ENCODE measurements at places on chromosomes 12 and 14.

GRCh38 chr12:57476162-57476992 is 3.3 kb downstream of the ARHGAP9 start:
- DNase-seq = no peak

DNA sequence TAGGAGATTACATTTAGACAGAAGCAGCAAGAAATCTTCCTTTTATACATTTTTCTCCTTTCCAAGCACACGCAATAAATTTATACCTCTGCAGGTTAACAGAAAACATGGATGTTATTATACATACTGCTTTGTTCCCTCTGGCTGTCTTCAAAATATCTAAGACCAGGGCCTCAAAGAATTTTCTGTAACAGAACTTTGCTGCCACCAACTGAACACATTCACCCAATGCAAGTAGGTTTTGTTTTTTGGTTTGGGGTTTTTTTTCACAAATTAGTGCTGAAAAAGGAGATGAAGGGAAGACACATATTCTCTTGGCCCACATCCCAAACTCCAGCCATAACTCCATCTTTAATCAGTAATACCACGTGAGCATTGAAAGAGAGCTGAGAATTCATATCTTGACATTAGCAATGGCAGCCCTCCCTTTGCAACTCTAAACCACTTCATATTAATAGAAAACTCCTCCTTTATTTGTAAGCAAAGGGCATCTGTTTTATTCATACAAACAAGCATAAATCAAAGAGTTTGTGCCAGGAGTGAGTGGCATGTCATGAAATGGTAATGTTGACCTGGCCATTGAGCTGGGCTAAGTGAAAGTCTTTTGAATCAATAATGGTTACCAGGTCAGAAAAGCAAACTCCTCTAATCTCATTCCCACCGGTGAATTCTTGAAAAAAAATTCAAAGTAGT is 150.8 kb upstream of the FSCB start:
- no peak for DNase-seq

DNA sequence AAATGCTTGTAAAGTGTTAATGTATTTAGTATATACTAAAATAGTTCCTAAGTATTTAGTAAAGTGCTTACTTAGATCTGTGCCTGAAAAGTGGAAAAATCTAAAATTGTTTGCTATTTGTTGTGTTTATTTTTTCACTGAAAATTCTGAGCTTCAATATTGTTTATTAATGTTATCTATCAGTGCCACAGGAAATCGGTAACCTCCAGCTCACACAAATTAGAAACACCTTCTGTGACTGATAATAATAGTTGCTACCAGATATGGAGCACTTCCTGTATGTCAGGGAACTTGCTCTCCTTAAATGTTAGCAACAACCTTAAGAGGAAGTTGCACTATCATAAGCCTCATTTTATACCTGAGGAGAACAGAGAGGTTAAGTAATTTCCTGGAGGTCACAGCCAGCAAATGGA is 723 bp upstream of the LRP10 start:
- DNase-seq = no peak

GRCh38 chr12:124829708-124830304 is 33.9 kb downstream of the SCARB1 start:
- peak; percentile 13 for DNase-seq

DNA sequence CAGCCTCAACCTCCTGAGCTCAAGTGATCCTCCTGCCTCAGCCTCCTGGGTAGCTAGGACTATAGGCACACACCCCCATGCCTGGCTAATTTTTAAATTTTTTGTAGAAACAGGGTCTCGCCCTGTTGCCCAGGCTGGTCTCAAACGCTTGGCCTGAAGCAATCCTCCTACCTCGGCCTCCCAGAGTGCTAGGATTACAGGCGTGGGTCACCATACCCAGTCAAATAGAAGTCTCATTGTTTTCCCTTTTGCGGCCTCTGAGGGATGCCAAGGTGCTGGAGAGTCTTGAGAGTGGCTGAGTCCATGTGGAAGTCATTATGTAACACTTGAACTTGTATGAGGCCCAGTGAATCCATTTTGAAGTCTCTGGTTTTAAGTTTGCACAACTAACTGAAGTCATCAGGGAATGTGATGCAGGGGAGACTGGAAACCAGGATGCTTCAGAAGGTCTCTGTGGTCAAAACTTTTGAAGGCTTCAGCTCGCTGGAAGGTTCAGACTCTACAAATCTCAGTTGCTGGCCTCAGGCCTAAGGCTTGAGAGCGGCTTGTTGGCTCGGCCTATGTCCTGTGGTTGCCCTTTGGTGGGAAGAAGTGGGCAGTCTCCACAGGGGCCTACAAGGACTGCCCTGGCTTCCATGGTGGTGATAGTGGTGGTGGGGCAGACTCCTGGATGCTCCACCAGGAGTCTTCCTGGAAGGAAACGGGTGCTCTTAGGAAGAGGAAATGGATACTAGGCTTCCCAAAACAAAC is 29.2 kb downstream of the GALNT16 start:
- DNase-seq = peak; percentile 33

GRCh38 chr12:41932470-41932991 is 212.1 kb downstream of the GXYLT1 start:
- peak; percentile 38 for DNase-seq

GRCh38 chr14:53380867-53381225 is 227.7 kb upstream of the DDHD1 start:
- no peak for DNase-seq

DNA sequence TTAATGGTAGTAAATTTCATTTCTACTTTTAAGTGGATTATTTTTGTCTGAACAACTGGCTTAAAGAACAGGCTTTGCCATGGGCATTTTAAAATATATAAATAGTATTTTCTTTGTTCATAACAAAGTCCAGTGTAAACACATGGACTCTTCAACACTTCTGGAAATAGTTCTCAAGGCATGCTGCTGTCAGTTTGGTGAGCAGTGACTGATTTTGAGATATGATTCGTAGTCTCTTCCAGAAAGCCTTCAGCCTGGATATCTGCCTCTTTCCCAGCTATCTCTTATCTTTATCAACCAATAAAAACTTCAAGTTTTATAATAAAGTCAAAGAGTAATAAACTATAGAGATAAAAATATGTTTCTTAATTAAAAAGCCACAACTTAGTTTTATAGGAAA is 110.7 kb downstream of the NAV3 start:
- DNase-seq = peak; percentile 21

- no peak for DNase-seq
Measured at GRCh38 chr12:75960086-75960910, 71.3 kb downstream of the PHLDA1 start.

DNA sequence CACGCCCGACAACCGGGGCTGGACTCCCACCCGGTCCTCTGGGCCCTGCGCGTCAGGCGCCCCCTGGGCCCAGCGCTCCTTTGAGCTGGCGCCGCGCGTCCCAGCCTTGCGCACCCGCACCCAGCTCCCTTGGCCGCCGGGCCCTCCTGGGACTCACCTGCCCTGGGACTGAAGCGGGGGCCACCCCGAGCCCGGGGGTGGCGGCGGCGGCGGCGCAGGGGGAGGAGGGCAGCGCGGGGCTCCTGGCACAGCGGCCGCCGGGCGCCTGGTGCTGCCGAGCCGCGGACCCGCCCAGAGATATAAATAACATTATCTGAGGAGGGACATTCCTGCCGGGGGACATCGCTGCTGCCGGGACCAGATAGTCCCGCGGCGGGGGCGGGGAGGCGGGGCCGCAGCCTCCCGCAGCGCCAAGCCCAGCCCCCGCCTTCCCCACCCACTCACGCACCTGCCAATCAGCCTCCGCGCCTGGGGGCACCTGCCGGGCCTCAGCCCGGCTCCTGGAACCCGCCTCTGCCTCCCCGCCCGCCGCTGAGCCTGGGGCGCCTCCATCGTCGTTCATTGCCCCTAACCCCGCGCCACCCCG is at the start of gene SPTB:
SPTB (minus strand) TSS at position 273 of the 586 bp plus-strand sequence. CDS start 56,813 bp downstream, outside the sequence.
- peak; percentile 8 for DNase-seq

- peak; percentile 82 for DNase-seq
Measured at GRCh38 chr14:56333359-56334292, 215.4 kb downstream of the PELI2 start.

DNA sequence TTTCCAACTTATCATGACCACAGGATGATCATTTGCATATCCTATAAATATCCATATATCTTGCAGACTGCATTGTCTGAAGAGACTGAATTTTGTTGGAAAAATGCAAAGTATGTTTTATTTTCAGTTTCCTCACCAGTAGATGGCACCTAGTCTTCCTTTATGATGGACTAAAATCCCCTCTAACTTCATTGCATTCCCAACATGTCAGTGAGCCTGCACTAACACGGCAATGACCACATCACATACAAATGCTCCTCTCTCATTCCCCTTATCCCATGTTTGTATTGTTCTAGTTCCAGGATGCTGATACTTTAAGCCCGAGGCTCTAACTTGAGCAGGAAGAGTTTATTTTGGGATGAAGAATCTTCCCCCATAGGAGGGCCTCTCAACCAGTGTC is 24.7 kb upstream of the MYBPC1 start:
- peak; percentile 54 for DNase-seq

- no peak for DNase-seq
Measured at GRCh38 chr14:90797451-90797850, 18.8 kb downstream of the TTC7B start.

- DNase-seq = peak; percentile 91
Measured at GRCh38 chr12:2295941-2296461, 243.2 kb downstream of the CACNA1C start.

- peak; percentile 47 for DNase-seq
Measured at GRCh38 chr14:76514213-76514998, 138.5 kb downstream of the ESRRB start.

DNA sequence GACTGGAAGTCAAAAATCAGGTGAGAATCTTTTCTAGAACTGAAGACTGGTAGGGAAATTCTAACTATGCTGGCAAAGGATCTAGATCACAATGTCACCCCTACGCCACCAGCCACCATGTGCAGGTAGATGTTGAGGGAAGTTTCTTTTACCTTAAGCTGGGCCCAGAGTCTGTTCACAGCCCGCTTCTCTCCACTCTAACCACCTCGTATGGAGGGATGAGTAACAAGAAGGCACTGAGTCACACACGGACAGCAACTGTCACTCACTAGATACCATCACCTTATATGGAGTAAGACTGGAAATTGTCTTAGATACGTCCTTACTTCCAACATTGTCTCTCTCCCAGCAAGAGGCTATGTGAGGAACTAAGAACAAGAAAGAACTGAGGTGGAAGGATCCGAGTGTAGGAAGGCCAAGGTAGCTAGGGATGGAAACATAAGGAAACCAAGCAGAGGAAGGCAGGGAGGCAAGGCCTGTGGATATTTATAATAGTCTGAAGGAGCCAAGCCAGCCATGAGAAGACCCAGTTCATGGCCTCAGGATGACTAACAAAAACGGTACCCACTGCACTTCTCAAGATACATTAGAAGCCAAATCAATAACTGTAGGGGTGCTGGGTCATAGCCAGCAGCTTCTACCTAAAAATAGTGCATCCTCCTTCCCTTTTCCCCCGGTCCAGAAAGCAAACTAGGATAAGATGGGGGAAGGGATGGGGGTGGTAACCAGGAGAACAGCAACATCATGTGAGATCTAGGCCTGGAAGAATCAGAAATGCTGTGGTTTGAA is 15.5 kb downstream of the REM2 start:
- peak; percentile 91 for DNase-seq

DNA sequence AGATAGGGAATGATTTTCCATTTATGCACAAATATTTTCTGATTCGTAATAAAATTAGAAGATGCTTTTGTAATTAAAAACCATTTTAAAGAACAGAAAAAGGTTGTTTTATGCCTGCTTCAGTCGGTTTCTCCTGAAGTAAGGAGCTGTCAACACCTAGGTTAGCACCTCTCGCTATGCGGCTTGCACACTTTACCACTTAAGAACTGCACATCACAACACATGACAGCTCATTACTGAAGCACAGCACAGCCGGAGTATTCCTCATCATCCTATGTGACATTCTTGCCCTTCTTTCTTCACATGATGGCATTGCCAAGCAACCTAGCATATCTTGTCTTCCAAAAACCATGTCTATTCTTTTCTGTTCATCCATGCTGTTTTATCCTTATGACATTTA is 5.4 kb upstream of the WIF1 start:
- DNase-seq = no peak

DNA sequence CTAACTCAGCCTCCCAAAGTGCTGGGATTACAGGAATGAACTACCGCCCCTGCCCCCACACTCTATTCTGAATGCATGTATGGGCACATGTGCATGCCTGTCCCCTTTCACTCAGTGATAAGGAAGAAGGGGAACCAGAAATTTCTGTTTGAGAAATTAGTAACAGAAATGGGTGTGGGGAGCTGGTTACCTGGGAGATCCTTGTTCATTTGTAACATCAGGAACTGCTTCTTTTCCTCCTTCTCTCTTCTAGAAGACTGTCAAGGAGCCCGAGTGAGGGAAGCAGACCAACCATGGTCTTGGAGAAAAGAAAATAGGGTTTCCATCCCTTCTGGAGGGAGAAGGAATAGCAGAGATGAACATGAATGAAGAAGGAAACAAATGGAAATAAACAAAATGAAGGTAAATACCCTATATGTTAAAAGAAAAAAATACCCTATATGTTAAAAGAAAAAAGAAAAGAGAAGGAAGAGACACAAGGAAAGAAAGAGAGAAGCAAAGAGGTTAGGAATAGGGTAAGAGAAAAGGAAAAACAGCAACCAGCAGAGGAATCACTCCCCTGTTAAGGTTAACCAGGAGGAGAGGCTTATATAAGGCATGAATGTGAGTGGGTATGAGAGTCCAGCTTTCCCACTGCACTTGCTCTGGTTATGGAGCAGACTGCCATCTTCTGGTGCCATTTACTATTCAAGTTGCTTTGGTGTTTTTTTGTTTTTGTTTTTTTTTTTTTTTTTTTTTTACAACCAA is 3.3 kb downstream of the PPP1R3E start:
- DNase-seq = peak; percentile 81

GRCh38 chr12:122250047-122250446 is 16.2 kb downstream of the VPS33A start:
- no peak for DNase-seq

- no peak for DNase-seq
Measured at GRCh38 chr12:12153596-12153995, 82.9 kb downstream of the BCL2L14 start.

DNA sequence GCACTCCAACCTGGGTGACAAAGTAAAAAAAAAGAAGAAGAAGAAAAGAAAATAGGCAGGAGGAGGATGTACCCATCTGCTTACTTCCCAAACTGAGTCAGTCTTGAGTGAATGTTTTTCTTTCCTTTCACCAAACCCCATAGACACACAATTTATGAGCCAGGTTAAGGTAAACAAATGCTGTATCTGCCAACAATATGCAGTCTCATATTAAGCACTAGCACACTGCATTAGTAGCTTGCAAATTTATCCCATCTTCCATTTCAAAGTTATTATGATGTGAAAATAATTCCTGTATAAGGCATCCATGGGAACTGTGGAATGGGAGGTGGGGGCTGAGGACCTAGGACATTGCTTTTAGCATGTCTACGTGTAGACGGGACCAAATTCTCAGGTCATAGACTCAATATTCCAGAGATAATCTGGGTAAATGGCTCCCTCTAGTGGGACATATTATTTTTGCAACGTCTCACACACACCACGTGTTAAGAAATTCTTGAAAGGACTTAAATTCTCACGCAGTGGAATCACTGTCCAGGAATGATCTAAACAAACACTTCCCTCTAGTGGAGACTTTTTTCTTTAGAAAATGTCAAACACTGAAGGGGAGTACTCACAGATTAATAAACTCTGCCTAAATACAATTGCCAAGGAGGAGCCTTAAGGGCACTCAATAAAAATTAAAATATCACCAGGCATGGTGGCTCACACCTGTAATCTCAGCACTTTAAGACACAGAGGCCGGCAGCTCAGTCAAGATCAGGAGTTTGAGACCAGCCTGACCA is 17.1 kb upstream of the OR10P1 start:
- peak; percentile 91 for DNase-seq
